ENCODE measurements at places on chromosomes 6 and 20.

GRCh38 chr20:23360531-23360930 lies 1.5 kb upstream of the GZF1 start:
- no peak for DNase-seq

DNA sequence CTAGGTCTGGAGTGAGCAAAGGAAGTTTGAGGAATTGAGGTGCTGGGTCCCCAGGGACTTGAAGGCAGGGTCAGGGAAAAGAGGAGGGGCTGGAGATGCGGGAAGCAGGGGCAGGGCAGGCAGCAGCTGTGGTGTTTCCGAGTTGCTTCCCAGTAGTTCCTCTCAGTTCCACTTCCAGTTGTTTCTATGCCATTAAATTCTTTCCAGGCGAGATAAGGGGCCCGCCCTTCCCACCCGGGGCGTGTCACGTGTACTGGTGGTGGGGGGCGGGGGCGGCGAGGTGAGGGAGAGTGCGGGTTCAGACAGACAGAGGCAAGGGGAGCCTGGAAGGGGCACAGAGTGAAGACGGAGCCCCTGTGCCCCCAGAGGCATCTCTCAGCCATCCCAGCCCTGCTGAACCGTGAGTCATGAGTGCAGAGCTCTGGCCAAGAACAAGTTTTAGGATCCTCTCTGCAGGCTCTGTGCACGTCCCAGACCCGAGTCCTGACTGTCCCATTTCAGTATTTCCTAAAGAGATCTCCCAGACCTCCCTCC lies 977 bp downstream of the TNXB start:
- DNase-seq, result no peak

DNA sequence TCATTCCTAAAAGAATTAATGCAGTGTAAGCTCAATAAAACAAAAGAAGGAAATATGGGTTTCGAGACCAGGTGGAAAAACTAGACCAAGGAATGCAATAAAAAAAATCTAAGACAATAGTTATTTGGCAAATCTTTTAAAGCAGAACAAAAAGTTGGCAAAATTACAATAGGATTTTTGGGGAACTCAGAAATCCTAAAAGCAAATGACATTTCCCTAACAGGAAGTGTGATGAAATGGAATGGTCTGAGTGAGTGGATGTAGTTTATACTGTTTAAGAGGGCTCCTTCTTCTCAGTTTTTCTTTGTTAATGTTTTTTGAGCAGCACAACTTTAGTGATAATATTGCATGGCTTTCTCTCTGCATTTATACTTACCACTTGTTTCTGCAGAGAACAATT lies 190.0 kb downstream of the PLCB4 start:
- DNase-seq, result no peak

- no peak for DNase-seq
These were observed 30.9 kb downstream of the MKKS start for GRCh38 chr20:10402938-10403608.

- no peak for DNase-seq
These were observed 269.5 kb upstream of the CITED2 start for GRCh38 chr6:139643986-139644385.

DNA sequence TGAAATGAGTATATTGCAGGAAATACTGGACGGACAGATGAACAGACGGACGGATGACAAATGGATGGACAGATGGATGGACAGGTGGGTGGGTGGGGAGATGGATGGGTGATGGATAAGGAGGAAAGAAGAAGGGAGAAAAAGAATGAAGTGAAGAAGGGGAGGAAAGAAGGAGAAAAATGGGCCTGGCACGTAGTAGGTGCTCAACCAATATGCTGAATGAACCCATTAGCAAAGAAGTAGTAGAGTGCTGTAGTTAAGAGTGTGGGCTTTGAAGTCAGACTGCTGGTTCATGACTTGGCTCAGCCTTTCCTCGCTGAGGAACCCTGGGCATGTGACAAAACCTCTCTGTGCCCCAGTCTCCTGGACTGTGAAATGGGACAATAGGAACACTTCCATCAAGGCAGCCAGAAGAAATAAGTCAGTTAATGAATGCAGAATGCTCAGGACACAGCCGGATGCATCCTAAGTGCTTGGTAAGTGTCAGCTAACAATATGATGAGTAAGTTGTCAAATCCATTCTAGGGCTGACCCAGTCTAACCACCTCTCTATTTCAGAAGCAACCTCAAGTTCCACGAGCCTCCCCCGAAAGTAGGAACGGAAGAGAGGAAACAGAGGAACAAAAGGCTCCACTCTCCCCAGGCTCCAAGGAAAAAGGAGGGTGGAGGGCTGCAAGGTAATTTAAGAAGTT lies 37.9 kb downstream of the PREX1 start:
- DNase-seq, result no peak

GRCh38 chr6:118296129-118296901 lies 251.8 kb upstream of the PLN start:
- DNase-seq, result no peak

DNA sequence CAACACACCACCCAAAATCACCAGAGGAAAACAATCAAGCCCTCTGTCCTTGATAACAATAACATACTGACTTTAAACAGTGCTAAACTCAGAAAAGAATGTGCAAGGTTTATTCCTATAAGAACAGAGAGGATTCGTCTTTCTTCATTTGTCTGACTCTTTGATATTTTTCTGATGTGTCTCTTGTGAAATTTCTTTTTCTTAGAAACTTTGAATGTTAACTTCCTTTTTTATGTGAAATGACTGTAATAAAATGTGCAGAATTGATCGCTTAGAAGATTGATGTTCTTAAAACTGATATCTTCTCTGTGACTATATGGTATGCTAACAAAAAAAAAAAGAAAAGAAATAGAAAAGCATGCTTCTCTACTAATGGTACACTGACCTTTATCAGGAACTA lies 947.4 kb upstream of the CITED2 start:
- DNase-seq, result no peak

- no peak for DNase-seq
These were observed 6.0 kb upstream of the ZDHHC14 start for GRCh38 chr6:157374889-157375443.

DNA sequence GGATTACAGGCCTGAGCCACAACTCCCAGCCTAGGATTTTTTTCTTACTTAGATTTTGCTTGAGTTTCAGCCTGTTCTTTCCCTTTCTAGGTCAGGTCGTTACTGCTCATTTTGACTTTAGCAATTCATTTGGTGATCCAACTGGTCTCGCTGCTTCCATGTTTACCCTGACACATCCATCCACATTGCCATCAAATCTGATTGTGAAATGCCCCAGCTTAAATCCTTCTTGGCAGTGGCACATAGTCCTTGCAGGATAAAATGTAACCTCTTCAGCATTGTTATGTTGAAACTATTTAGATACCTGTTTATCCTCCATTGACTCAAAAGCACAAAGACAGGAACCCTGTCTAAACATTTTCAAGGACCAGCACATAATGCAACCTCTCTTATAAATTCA lies 77.2 kb downstream of the DNAH8 start:
- DNase-seq, result no peak

- DNase-seq, result peak; percentile 81
These were observed at the start of gene CFAP206 for GRCh38 chr6:87407901-87408720. Gene CFAP206, plus strand, starts transcription at chr6:87407972. Its CDS starts 1,868 bp downstream, at chr6:87409840.

GRCh38 chr20:52145587-52145986 lies 46.0 kb downstream of the ZFP64 start:
- no peak for DNase-seq

DNA sequence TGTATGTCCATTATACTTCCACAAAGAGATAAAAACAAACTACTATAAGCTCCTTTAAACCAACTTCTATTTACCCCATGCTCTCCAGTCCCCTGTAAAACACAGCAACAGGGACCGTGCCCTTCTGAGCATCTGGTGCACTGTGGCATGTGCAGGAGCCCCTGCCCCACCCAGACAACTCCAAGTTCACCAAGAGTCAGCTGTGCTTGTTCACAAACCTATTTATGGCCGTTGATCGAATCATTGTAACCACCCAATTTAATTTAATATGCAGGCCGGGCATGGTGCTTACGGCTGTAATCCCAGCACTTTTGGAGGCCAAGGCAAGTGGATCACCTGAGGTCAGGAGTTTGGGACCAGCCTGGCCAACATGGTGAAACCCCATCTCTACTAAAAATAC lies 13.7 kb upstream of the BLCAP start:
- no peak for DNase-seq

- no peak for DNase-seq
These were observed 523.1 kb downstream of the HTR1B start for GRCh38 chr6:76940191-76940590.

GRCh38 chr6:17470202-17470937 lies 77.0 kb downstream of the CAP2 start:
- DNase-seq, result no peak

DNA sequence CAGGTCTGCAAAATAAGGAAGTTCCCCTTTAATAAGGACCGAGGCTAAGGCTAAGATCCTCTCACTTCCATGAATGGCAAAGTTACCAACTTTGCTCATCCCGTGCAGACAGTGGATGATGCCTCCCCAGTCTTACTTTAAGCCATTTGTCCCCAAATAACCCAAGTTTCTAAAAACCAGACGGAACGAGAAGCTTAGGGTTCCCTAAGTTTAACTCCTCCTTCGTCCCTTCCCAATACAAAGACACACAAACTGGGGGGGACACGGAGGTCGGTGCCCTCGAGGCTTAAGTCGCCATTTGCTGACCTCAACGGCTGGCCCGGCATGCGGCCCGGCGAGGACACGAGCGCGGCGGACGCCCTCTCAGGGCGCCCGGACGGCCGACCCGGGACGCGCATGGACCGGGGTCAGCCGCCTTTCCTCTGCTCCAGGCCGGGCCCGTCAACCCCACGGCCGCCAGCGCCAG lies 527 bp downstream of the FBXO30 start:
- peak; percentile 41 for DNase-seq

- DNase-seq, result no peak
These were observed 14.6 kb downstream of the MYH7B start for GRCh38 chr20:34970193-34970840.

- DNase-seq, result no peak
These were observed 253.5 kb upstream of the SLC35B3 start for GRCh38 chr6:8688821-8689220.

- no peak for DNase-seq
These were observed 115.4 kb upstream of the DST start for GRCh38 chr6:56758120-56758519.

DNA sequence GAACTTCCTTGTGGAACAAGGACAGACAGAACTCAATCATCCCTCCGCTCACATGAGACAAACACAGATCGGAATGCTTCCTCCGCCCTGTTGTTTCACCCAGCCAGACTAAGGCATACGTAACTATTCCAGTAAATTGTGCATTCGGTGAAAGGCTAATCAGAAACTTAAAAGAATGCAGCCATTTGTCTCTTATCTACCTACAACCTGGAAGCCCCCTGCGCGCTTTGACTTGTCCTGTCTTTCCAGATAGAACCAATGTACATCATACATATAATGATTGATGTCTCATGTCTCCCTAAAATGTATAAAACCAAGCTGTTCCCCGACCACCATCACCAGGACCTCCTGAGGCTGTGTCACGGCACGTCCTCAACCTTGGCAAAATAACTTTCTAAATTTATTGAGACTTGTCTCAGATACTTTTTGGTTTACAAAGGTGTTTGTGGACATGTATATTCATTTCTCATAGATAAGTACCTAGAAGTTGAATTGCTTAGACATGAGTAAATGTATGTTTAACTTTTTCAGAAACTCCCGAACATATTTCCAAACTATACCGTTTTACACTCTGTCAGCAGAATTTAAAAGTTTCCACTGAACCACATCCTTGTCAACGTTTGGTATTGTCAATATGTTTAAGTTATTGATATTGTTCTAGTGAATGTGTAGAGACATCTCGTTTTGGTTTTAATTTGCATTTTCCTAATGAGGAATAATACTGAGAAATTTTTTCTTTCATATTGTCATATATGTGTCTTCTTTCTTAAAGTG lies 197.6 kb upstream of the THBS2 start:
- no peak for DNase-seq

- no peak for DNase-seq
These were observed 18.2 kb downstream of the DSE start for GRCh38 chr6:116388924-116389323.

DNA sequence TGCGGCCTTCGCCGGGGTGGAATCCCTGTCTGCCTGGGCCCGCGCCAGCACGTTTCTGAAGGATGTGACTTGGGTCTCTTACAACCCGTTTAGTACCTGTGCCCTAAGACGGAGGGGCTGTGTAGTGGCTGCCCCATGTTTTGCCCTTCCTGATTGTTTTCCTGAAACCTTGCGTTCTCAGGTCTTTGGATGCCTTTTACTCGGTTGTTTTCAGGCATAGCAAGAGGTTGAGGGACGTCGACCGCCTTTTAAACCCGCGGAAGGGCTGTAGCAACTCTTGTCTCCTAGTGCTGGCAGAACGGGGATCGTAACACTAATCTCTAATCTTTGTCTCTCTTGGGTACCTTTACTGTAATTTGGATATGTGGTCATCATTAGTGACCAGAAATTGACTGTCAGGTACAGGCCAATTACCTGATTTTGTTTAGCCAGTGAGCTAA lies 706 bp upstream of the NANP start:
- no peak for DNase-seq

DNA sequence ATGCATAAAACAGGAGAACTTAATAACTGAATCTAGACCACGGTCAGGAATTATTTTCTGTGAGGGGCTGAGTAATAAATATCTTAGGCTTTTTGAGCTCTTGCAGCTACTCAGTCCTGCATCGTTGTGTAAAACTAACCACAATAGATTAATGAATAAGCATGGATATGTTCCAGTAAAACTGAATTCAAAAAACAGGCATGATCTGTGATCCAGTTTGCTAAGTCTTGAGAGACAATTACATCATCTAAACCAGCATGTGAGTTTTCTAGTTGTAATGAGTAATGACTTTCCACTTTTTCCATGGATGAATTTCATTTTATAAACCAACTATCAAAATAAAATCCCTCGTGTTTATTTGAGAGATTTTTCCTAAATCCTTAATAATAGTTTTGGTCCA lies 336.8 kb downstream of the RFPL4B start:
- DNase-seq, result no peak

DNA sequence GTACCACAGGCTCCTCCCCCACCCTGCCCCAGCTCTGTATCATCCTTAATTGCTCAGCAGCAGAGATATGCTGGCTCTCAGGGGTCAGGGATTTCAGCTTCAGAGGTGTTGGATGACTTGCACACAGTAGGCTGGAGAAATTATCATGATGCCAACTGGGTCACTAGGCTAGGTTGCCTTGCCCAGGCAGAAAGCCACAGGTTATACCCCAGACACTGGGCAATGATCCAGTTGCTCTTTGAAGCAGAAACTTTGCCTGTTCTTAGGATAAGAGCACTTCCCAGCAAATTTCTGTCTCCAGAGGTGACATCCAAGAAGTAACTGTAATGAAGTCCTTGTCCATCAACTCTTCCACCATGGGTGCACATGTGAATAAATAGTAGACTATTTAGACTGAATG lies 38.3 kb upstream of the SCML4 start:
- DNase-seq, result no peak

All from stimulated activated CD8-positive, alpha-beta memory T cell treated with anti-CD3 and anti-CD28 coated beads, Interleukin-4, amount 100 ng/mL, for 48 hours (primary cell).